Activated naive CD4-positive, alpha-beta T cell (primary cell): ENCODE measurements at places on chromosomes 5 and 9.

GRCh38 chr5:88924330-88924657 lies 41.3 kb upstream of the MEF2C start:
- DNase-seq, result no peak

DNA sequence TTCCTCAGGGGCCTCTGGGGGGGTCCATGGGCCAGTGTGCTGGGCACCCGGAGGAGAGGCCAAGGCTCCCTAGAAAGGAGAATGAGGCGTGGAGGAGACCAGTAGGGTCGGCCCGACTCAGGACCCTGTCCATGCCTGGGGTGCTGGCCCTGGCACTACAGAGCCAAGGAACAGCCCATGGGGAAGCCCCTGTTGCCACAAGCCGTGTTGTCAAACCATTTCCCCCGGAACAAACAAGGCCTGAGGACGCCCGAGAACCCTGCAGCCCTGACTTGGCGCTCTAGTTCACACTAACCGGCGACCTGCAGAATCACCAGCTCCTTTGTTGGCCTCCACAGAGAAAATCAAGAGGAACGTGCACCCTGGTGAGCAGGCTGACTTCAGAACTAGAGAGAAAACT lies 41.6 kb upstream of the SLC12A7 start:
- no peak for DNase-seq

DNA sequence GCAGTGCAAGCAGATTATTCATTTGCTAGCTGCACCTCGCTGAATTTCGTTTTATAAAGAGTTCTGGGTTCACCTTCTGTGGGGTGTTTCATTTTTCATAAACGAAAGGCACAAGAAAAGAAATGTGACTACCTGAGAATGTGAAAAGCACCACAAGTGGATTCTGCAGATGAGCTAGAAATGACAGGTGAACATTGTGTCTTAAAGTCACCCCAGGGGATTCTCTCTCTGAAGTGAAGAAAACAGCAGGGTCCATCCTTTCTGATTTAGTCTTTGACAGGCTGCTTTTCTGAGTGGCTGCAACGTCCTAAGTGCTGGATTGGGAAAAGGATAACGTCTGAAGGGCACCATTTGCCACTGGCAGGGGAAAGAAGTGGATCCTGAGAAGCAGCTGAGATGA lies 469.3 kb downstream of the SPATA31D1 start:
- no peak for DNase-seq

DNA sequence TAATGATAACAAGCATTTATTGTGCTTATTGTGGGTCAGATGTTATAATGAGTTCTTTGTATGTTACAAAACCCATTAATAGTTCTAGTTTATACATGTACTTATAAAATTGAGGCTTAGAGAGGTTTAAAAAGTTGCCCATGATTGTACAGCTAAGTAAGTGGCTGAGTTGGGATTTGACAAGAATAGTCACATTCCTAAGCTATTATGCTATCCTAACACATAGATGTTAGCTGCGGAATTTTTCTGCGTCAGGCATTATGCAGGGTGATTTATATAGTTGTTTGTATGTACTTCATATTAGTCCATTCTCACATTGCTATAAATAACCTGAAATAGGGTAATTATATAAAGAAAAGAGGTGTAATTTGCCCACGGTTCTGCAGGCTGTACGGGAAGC lies 12.5 kb downstream of the COMMD10 start:
- DNase-seq, result no peak

- no peak for DNase-seq
Observed at GRCh38 chr5:63261695-63262094, 683.1 kb downstream of the LRRC70 start.

DNA sequence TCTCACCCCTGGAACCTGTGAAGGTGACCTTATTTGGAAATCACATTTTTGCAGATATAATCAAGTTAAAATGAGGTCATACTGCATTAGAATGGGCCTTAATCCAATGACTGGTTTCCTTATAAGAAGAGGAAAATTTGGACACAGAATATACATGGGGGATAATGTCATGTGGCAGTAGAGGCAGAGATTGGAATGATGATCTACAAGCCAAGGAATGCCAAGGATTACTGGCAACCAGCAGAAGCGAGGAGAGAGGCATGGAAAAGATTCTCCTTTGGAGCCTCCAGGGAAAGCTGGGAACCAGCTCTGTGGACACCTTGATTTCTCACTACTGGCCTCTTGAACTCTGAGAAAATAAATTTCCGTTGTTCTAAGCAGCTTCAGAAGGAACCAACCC lies 20.2 kb upstream of the CEP78 start:
- DNase-seq, result no peak

- DNase-seq, result no peak
Observed at GRCh38 chr5:61551637-61552313, 219.7 kb downstream of the ZSWIM6 start.

- no peak for DNase-seq
Observed at GRCh38 chr5:137486707-137487106, 12.4 kb downstream of the SPOCK1 start.

GRCh38 chr5:6602441-6602840 lies 30.4 kb downstream of the NSUN2 start:
- DNase-seq, result no peak

GRCh38 chr9:22160221-22160620 lies 151.1 kb upstream of the CDKN2B start:
- DNase-seq, result no peak
